Thoracic aorta (tissue), 2 donors: ENCODE measurements at places on chromosomes 4 and X.

DNA sequence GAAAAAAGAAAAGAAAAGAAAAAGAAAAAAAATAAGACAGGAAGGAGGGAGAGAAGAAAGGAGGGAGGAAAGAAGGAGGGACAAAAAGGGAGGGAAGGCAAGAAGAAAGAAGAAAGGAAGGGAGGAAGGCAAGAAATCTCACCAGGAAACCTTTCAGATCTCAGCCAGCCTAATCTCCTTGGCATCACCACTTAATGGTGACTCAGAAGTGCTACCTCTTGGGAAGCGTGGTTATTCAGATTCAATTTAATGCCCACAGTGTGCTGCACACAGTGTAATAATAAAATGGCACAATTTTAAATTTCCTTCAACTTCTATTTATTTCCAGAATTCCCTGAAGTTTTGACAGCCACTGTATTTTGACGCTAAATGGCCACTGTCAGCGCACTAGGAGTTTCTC lies 50.3 kb downstream of the DKK2 start:
- no peaks in the 10 kb centered on the region for H3K27me3 ChIP-seq
- no peak overlapping the region for H3K27ac ChIP-seq
- H3K4me1 ChIP-seq = no peaks in the 10 kb centered on the region
- no peak overlapping the region for H3K4me3 ChIP-seq
- no peaks in the 10 kb centered on the region for H3K36me3 ChIP-seq

DNA sequence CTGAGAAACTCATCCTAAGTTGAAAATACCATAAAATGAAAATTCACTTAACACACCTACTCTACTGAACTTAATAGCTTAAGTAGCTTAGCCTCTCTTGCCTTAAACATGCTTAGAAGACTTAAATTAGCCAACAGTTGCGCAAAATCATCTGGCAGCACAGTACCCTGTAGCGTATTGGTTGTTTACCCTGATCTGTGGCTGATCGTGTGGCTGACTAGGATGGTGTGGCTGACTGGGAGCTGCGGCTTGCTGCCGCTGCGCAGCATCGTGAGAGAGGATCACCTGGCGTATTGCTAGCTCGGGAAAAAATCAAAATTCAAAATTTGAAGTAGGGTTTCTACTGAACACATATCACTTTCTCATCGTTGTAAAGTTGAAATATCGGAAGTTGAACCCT lies 6.3 kb downstream of the RUFY3 start:
- H3K27ac ChIP-seq = no peak overlapping the region
- H3K27me3 ChIP-seq = no peaks in the 10 kb centered on the region
- no peak for DNase-seq
- peaks cover 22% of the 10 kb centered on the region for H3K4me1 ChIP-seq

DNA sequence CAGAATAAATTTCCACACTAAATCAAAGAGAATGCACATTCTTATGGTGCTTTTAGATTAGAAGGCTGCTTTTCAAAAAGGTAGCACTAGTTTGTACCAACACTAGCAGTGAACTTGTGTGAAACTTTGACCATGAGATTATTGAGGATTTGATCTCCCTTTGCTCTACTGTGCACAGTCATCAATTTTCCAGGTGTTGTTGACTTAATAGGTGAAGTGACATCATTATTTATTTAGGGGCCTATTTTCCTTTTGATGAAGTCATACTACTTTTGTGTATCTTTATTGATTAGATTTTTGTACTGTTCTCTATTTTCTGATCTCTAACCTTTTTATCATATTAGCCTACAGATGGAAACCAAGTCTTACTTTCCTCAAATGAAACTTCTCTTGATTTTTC lies 507.9 kb upstream of the LCORL start:
- no peaks in the 10 kb centered on the region for H3K4me1 ChIP-seq
- no peaks in the 10 kb centered on the region for H3K36me3 ChIP-seq

GRCh38 chr4:74134500-74134852 lies 23.4 kb upstream of the MTHFD2L start:
- no peaks in the 10 kb centered on the region for H3K4me1 ChIP-seq
- H3K27me3 ChIP-seq = no peaks in the 10 kb centered on the region
- H3K4me3 ChIP-seq = no peak overlapping the region
- no peak for DNase-seq

DNA sequence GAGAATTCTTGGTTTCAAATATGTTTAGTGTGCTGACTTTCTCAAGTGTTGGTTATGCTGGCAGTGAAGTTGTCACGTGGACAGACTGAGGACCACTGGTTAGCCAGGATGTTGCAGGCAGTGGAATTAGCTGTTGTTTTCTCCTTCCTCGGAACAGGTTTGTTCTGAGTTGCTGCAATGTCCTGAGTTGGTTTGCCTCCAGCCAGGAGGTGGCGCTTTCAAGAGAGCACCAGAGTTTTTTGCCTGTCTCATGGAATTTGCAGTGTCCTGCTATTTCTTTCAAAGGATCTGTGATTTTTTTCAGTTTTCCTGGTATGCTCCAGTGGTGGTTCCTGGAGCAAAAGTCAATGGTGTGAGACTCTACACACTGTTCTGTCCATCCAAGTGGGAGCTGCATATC lies 158.1 kb upstream of the CXorf66 start:
- H3K4me3 ChIP-seq = no peak overlapping the region
- H3K27ac ChIP-seq = no peak overlapping the region
- no peak for DNase-seq
- no peaks in the 10 kb centered on the region for H3K4me1 ChIP-seq

DNA sequence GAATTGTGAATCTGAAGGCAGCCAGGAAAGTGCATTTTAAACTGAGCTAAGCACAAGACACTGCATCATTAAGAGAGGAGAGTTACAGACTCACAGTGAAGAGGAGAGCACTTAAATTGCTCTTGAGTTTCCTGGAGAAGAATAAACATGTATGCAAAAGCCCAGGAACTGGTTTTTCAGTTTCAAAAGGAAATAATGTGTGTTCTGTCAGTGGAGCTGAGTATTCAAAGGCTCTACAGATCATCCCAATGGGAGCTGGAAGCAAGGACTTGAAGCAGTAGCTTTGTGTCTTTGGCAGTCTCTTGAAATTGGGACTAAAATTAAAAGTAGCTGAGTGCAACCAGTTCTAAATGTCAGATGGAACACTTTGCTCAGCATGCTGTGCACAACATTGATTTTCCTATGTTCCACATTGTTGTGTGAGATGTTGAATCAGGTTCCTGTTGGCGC lies 147.5 kb upstream of the ANK2 start:
- no peak overlapping the region for H3K4me3 ChIP-seq
- no peaks in the 10 kb centered on the region for H3K27me3 ChIP-seq
- no peaks in the 10 kb centered on the region for H3K4me1 ChIP-seq
